ENCODE measurements at places on chromosomes 7 and 10.

DNA sequence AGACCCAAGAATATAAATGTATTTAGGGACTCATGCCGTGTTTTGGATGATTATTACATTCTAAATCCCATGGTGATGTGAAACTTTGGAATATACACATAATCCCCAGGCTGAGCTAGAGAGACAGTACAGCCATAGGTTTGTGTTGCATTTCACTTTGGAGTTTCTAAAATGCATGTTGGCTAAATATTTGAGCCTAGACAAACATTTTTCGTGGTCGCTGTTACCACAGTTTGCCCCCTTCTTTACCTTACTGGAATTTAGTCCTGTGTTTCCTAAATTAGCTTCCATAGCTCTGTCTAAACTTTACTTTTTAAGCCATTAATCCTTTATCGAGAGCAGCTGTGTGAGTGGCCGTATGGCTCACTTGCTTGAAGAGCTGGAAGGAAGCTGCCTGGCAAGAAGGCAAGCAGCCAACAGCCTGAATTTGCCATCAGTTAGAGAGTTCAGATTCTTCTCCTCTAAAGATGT, 192.0 kb downstream of the BICC1 start:
- no peak for DNase-seq

DNA sequence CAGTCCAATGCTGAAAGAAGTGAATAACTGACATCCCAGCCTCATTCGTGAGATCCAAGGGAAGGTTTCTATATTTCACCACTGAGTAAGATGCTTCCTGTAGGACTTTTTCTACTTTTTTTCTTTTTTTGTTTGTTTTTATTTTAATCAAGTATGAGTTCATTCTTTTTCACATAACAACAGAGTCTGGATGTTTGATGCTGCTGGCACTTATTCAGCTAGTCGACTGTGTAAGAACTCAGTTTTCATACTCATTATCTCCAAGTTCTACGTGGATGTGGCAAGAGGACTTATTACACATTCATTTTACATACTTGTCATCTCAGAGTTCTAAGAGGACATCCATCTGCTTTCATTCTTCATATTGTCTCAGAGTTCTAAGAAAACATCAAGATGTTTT, 86.9 kb downstream of the CPXM2 start:
- DNase-seq: no peak

DNA sequence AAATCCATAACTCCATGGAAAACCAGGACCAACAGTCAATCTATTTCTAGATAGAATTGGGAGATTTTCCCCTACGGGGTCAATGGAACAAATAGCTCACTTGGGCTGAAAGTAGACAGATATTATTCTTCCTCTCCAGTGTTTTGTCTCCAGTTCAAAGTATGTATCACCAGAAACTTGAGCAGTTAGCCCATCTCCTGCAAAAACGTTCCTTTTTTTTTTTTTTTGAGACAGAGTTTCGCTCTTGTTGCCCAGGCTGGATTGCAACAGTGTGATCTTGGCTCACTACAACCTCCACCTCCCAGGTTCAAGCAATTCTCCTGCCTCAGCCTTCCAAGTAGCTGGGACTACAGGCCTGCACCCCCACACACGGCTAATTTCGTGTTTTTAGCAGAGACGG, 390.0 kb upstream of the AUTS2 start:
- DNase-seq: no peak

- DNase-seq: no peak
Observed at GRCh38 chr10:56624082-56624481, 263.0 kb upstream of the ZWINT start.

GRCh38 chr7:74653686-74654181, 3.8 kb upstream of the GTF2I start:
- no peak for DNase-seq

DNA sequence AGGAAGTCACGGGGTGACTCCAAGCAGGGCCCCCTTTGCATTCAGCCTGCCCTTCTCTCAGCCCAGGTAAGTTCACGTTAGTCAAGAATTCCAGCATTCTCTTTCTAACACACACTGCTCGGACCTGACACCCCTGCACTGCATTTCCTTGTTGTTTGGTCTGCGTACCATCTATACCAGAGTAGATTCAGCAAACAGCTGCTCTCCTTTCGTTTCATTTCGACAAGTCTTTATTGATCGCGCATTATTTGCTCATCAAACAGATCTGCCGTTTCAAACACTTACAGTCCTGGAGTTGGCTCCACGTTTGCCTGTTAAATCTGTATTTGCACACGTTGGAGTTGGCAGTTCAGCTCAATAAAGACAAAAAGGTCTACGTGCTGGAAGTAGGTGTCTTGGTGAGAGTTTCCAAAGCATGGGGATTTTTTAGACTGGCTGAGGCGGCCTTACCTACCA, 495.1 kb downstream of the RPS24 start:
- DNase-seq: no peak

DNA sequence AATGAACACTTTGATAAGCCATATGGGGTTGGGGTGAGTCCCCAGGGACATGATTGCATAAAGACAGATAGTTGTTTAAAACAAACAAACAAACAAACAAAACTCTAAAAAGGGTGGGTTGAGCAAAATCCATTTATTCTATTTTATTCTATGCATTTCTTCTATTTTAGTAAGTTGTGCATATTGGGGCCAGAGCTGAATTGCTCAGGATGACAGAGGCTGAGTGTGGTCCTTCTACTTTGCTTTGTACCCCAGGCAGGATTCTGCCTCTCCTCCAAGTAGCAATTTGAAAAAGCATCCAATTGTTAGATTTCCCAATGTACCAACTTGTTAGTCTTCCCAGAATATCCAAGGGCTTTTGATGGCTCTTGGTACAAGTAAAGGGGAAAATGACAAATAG, 29.2 kb upstream of the XPNPEP1 start:
- DNase-seq: no peak

DNA sequence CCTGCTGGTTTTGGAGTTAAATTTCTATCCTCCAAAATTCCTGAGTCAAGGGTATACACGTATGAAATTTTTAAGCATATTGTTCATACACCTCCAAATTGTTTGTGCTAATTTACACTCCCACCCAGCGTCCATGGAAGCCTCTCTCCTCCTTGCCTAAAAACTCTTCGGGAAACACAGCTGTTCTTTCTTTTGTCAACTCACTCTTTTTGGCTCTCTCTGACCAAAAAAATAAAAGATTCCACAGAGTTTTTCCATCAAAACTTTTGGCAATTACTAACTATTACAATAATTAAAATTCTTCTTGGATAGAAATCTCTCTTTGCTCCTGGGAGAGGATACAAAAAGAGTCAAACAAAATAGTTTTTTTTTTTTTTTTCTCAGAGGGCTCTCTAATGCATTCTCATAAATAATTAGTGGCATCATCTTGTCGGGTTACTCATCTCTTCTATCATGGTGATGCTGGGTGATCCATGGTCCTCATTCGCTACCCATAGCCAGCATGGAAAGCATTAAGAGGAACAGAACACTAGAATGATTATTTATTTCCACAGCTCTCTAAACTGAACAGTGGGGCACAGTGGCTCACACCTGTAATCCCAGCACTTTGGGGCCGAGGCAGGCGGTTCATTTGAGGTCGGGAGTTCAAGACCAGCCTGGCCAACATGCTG, 310.7 kb downstream of the SFMBT2 start:
- no peak for DNase-seq

- peak; percentile 62 for DNase-seq
Observed at GRCh38 chr10:68406111-68406814, 814 bp downstream of the RUFY2 start.

GRCh38 chr7:121187222-121187621, 141.6 kb upstream of the WNT16 start:
- no peak for DNase-seq

- no peak for DNase-seq
Observed at GRCh38 chr10:124830445-124830844, 28.8 kb downstream of the ABRAXAS2 start.

GRCh38 chr10:32713560-32713959, 244.5 kb downstream of the ITGB1 start:
- no peak for DNase-seq

- no peak for DNase-seq
Observed at GRCh38 chr10:77518241-77518909, 119.2 kb downstream of the KCNMA1 start.

GRCh38 chr10:63286754-63287264, 153.7 kb downstream of the NRBF2 start:
- no peak for DNase-seq

- DNase-seq: peak; percentile 52
Observed at GRCh38 chr7:98200364-98200763, 10.9 kb upstream of the BHLHA15 start.

DNA sequence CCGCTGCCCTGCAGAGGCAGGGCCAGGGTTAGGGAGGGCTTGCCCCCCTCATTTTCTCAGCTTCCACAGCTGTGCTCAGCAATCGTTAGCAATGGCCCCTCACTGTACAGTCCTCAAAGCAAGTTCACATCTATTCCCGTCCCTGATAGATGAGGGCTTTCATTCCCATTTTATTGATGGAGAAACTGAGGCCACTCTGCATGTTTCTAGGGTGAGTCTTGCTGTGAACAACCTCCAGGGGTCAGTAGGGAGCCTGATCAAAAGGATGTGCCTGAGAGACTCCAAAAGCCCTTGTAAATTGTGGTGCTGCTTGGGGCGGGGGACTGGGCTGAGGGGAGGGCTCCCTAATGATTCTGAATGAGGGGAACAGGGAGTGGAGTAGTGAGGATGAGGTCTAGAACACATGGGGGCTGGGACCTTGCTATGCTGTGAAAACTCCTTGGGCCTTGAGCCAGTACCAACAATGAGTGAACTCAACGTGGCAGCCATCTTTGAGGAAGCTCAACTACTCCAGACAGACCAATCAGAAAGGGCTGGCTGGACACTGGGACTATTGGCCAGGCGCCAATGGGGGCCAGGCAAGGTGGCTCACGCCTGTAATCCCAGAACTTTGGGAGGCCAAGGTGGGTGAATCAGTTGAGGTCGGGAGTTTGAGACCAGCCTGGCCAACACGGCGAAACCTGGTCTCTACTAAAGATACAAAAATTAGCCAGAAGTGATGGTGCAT, 6.7 kb upstream of the GRIFIN start:
- DNase-seq: no peak

DNA sequence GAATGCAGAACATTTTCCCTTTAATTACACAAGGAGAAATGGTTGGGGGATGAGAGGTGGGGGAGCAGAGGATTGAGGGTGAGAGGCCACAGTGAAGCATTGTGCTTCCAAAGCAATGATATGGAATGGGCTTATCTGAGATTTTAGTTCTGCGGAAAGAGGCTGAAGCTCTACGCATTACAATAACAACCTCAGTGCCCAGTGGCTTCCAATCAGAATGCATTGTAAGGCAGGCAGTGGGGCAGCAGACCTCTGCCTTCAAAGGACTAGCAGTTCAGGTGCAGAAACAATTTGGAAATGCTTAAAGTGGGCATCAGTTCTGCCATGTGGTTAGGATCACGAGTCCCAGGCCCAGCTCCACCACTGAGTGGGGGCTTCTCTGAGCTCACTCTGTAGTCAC, 251.0 kb upstream of the ZMIZ1 start:
- DNase-seq: no peak

DNA sequence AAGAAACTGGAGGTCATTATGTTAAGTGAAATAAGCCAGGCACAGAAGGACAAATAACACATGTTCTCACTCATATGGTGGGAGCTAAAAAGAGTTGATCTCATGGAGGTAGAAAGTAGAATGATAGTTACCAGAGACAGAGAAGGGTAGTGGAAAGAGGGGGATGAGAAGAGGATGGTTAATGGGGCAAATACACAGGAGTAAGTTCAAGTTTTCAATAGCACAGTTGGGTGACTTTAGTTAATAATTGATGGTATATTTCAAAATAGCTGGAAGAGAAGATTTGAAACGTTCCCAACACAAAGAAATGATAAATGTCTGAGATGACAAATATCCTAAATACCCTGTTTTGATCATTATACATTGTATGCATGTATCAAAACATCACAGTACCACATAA, 261.8 kb downstream of the THSD7A start:
- DNase-seq: no peak

- peak; percentile 33 for DNase-seq
Observed at GRCh38 chr10:48478469-48478868, 126.4 kb downstream of the ARHGAP22 start.

GRCh38 chr7:150731916-150732315, 5.3 kb upstream of the GIMAP5 start:
- DNase-seq: peak; percentile 72

GRCh38 chr10:132615341-132616169, 78.0 kb downstream of the INPP5A start:
- DNase-seq: no peak

GRCh38 chr7:151779255-151779654, 97.7 kb downstream of the PRKAG2 start:
- no peak for DNase-seq

DNA sequence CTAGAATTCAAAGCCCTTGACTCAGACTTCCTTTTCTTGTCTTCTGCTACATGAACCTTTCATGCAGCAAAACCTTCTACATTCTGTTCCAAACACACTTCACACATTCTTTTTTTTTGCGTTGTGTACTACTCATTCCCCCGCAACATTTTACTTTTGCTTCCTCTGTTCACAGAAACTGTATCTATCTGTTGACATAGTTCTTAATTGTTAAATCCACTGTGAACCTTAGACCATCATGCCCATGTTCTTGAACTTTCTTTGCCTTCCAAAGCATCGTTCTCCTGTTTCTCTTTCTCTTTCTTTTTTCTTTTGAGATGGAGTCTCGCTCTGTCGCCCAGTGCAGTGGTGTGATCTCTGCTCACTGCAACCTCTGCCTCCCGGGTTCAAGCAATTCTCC, 14.2 kb downstream of the CCSER2 start:
- DNase-seq: no peak

DNA sequence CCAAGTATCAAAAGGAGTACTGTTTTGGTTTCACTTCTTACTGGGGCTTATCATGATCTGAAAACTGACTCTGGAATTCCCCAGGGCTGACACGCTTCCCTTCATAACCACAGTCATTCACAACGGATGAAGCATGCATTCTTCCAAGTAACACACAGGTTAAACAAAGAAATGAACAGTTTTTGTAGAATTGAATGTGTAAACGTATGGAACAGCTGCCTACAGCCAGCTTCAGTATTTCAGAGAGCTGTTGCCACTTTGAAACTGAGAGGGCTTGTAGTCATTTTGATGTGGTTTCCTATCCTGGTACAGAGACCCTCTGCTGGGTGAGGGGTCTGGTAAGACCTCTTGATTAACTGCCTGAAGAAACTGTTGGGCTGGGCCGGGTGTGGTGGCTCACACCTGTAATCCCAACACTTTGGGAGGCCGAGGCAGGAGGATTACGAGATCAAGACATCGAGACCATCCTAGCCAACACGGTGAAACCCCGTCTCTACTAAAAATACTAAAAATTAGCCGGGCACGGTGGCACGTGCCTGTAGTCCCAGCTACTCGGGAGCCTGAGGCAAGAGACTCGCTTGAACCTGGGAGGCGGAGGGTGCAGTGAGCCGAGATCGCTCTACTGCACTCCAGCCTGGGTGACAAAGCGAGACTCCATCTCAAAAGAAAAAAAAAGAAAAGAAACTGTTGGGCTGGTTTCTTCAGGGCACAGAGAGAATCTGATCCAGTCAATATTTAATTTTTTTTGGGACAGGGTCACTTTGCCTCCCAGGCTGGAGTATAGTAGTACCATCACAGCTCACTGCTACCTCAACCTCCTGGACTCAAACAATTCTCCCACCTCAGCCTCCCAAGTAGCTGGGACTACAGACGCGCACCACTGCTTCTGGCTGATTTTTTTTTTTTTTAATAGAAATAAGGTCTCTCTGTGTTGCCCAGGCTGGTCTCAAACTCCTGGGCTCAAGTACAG, 4.7 kb downstream of the NFE2L3 start:
- DNase-seq: peak; percentile 67
